ENCODE measurements at places on chromosomes 2 and 18.

GRCh38 chr2:132730611-132731010, 60.6 kb upstream of the LYPD1 start:
- DNase-seq, result no peak

DNA sequence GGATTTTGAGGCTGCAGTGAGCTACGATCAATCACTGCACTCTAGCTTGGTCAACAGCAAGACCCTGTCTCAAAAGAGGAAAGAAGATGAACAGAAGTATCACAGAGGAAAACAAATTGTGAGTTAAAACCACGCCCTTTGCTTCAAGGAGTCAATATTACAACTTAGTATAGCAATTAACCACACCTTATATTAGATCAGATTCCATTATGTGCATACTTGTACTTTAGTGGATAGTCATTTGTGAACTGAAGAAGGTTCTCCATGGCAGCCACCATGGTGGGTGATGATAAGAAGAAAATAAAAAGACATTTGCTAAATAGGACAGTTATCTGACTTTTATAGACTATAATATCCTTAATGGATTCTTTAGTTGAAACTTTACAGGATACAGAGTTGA, 72.3 kb upstream of the EFEMP1 start:
- no peak for DNase-seq

DNA sequence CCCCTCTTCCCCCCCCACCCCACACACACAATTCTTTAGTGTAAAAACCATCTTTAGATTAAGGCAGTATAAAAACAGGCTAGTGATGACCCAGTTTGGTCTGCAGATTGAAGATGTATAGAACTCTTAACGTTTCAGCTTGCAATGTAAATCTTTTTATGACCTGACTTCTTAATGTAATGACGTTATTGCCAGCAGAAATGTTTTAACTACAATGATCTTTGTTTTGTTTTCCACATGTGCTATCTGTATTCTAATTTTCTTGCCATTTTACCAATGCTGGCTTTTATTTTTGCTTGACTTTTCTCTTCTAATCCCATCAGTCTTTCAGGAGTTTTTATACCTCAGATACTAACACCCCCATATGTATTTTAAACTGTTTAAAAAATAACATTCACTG, 25.2 kb downstream of the AGFG1 start:
- DNase-seq, result no peak

DNA sequence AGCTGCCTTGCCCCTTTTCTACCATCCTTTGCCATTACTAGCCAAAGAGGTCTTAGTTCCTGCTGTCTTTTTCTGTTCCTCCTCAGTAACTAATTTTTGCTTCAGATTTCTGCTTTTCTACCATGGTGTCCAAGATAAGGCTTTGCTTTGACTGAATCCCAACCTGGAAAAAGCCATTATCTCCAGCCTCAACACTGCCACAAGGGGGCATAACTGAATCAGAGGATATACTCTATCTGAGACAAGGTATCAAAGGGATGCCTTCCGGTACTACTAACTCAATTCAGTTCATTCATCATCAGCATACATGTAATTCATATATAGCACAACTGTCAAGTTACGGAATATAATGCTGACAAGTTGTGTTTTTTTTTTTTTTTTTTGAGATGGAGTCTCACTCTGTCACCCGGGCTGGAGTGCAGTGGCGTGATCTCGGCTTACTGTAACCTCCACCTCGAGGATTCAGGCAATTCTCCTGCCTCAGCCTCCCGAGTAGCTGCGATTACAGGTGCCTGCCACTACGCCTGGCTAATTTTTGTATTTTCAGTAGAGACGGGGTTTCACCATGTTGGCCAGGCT, 11.4 kb downstream of the OSGEPL1 start:
- peak; percentile 30 for DNase-seq

- no peak for DNase-seq
Measured at GRCh38 chr2:163173591-163173990, 335.0 kb upstream of the KCNH7 start.

GRCh38 chr2:169525434-169525833, 15.9 kb downstream of the KLHL41 start:
- no peak for DNase-seq

DNA sequence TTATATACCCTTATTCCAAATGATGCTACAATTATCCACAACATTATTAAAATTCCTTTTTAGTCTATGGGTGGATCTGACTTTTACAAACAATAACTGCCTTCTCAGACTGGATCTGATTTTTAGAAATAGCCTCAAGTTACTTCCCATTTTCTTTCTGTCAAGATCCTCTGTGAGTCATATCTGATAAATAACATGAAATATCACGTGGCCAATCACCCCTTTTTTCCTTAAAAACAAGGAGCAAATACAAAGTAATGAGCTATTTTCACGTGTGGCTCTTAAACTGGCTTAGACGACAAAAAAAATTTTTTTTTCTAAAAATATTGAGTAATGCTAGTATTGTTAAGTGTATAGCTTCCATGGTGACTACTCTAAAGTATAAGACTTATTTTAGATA, 6.7 kb downstream of the PELI1 start:
- no peak for DNase-seq

GRCh38 chr18:26286008-26286407, 59.8 kb downstream of the TAF4B start:
- no peak for DNase-seq

DNA sequence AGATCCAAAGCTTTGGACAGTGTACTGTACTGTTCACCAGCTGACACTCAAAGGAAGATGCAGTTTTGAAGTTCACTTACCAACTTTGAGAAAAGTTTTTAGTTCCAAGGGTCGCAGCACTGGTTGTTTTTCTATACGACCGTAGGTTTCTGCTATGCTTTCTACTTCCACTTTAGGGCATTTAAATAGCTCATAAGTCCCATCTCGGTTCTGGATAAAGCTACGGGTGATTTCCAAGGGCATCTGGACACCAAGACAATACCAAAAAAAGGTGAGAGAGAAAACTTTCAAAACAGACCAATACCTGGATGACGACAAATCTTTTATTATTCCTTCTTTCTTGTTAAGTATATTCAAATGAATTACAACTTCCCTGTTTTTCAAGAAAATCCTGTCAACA, 30.3 kb downstream of the C2orf42 start:
- no peak for DNase-seq

GRCh38 chr2:183079139-183079775, 710 bp downstream of the DUSP19 start:
- peak; percentile 62 for DNase-seq

GRCh38 chr2:176124110-176124946, 1.8 kb downstream of the HOXD9 start:
- no peak for DNase-seq

GRCh38 chr2:197164141-197164754, 146.3 kb downstream of the ANKRD44 start:
- DNase-seq, result peak; percentile 33

- no peak for DNase-seq
Measured at GRCh38 chr2:240358080-240358479, 77.4 kb upstream of the GPC1 start.

- no peak for DNase-seq
Measured at GRCh38 chr2:57080035-57080434, 896.2 kb downstream of the CCDC85A start.

- no peak for DNase-seq
Measured at GRCh38 chr2:95350368-95350767, 52.1 kb upstream of the FAHD2A start.

DNA sequence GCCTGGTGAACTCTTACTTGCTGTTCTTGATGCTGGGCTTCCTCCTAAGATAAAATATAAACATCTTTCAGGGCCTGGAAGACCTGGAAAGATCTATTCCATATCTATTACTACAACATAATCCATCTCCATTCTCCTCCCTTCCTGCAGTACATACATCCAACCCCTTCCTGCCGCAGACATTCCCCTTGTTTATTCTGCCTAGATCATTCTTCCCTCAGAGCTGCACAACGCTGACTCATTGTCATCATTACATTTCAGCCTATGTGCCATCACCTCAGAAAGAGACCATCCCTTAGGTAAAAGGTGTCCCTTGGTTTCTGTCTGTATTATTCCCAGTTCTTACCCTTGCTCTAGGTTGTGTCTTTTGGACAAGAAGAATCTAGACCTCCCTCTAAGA, 2.5 kb upstream of the CDH7 start:
- no peak for DNase-seq

DNA sequence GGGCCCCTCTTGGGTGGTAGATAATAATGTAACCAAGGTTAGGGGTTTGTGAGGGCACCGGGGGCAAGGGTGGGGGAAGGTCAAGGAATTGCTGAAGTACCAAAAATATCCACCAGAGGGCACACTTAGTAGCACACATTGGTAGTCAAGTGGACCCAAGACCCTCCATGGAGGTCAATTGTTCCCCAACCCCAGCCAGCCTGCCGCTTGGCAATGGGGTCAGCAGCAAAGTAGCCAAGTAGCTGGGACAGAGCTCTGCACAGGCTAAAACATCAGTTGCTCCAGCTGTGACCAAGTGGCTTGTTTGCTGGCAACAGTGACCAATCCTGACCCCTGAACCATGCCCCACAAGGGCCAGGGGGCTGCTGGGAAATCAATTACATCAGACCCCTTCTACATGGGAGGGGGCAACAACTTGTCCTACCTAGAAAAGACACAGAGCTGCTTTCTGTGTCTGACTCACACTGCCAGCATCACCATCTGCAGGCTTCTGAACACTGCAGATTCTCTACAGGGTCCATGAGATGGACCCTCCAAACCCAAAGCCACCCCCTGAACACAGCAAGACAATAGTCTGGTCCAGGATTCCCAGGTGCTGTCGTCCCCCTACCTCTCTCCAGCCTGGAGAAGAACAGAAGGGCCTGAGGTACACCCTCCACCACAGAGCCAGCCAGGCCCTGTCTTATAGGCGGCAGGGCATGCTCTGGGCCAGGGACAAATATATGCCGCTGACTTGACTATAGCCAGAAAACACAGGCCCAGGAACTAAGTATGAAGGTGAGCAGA, 76.0 kb downstream of the EMX1 start:
- peak; percentile 45 for DNase-seq

DNA sequence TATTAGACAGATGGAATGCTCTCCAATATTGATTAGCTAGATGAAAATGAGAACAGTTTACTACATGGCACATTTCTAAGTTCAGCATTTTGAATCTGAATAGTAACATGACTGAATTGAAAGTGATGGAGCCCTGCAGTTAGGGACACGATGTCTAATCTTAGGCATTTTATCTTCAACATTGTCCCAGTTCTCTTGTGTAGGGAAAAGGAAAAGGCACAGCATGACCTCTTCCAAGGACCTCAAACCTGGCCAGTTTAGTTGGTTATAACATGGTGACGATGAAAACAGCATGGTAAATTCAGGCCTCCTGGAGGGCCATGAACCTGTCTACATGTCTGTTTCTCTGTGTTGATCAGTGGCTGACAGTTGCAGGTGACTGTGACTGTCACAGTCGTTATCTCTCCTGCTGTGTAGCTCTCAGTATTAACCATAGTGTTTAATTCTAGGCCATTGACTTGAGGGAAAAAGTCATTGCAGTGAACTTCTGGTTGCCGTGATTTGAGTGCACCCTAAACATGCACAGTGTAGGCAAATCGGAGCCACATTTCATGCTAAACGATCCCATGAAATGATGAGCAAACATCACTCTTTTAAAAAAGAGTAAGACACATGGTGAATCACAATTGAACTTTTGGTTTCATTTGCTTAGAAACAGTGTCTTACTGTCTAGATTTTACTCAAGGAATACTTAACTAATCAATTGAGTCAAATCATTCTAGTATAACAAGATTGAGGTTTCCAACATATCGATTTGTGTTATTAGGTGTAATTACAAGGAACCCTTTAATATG, 129.7 kb downstream of the PHLPP1 start:
- DNase-seq, result no peak

DNA sequence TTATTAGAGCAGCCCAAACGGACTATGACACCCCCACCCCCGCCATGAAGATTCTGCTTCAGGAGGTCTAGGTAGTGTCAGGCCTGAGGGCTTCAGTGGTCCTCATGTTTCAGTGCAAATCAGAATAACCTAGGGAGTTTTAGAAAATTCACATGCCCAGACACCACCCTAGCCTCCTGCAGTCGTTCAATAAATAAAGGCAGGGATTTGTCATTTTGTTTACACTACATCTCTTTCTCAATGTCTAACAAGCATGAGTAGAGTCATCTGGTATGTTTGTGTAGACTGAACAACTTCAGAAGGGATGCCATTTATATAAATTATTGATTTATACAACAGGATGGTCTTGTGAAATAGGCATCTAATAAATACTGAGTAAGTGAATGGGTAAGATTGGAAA, 112.1 kb upstream of the SERPINE2 start:
- no peak for DNase-seq

GRCh38 chr2:28413899-28414295, 21.2 kb downstream of the FOSL2 start:
- DNase-seq, result no peak

DNA sequence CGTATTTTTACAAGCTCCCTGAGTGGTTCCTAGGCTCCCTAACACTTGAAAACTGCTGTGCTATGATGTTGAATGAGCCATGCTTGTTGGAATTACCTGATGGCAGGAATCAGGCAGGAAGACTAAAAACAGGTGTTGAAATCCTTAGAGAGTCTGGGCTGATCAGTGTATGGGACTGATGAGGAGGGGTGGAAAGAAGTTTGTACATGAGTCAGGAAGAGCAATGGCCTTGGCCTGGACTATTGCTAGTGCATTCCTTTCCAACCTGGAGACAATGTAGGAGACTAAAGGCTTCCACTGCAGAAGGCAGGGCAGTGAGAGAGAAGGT, 25.0 kb upstream of the TMBIM1 start:
- DNase-seq, result no peak

DNA sequence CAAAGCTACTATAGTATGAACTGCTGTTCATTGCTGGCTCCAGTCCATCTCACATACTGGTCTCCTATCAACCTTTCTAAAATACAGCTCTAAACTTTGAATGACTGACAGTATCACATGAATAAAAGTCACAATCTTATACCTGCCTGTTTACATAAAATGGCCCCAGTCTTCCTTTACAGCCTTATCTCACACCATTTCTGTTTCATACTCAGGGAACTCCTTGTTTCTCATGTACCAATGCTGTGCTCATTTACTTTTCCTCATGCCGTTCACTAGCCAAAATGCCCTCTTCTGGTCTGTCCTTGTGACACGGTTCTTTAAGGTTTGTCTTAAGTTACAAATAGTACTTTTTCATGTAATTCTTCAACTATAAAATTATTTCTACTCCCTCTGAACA, 6.2 kb downstream of the ATP5MC3 start:
- DNase-seq, result no peak

GRCh38 chr2:111035830-111036441, 84.8 kb upstream of the BCL2L11 start:
- no peak for DNase-seq

- no peak for DNase-seq
Measured at GRCh38 chr2:25313711-25314513, 27.8 kb downstream of the DNMT3A start.

Measured in Ammon's horn (tissue), 1 donor.